NCI-H1048 (cell line): ENCODE measurements at places on chromosomes 2 and 18.

GRCh38 chr2:111919365-111919764, 21.0 kb downstream of the MERTK start:
- no peak for DNase-seq

GRCh38 chr2:98880266-98881152, 55.5 kb downstream of the CRACDL start:
- DNase-seq = no peak

GRCh38 chr2:153195342-153195741, 283.2 kb downstream of the RPRM start:
- no peak for DNase-seq

DNA sequence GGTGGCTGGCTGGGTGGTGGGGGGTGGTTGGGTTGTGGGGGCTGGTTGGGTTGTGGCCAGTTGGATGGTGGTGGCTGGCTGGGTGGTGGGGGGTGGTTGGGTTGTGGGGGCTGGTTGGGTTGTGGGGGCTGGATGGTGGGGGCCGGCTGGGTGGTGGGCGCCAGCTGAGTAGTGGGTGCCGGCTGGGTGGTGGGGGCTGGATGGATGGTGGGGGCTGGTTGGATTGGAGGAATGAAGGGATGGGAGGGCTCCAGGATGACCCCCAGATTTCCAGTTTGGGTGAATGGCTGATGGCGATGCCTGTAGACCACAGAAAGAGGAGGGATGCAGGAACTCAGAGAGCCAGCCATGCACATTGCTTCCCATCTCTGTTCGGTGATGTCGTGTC, 26.8 kb upstream of the GPR17 start:
- DNase-seq = no peak

DNA sequence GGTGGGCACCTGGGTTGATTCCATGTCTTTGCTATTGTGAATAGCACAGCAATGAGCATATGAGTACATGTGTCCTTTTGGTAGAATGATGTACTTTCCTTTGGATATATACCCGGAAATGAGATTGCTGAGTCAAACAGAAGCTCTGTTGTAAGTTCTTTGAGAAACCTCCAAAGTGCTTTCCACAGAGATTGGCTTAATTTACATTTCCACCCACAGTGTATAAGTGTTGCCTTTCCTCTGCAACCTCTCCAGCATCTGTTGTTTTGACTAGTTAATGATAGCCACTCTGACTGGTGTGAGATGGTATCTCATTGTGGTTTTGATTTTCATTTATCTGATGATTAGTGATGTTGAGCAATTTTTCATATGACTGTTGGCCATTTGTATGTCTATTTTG, 194.8 kb downstream of the ZNF804A start:
- DNase-seq = no peak

DNA sequence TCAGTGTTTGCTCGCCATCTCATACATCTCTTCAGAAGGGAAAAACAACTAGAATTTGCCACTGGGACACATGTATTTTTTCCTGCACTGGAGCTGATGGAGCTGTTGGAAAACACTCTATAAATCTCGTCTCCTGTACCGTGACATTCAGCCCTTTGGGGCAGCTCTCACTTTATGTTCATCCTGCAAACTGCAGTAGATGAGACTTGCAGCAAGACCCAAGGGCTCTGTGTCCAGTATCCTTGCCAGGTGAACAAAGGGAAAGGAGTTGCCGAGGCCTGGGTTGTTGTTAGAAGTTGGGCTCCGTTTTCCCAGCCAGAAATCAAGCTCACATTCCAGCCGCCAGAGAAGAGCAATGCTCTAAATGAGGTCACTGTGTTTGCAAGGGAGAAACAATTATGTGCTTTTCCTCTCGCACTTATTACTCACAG, 285.1 kb downstream of the SLC4A3 start:
- DNase-seq = no peak

DNA sequence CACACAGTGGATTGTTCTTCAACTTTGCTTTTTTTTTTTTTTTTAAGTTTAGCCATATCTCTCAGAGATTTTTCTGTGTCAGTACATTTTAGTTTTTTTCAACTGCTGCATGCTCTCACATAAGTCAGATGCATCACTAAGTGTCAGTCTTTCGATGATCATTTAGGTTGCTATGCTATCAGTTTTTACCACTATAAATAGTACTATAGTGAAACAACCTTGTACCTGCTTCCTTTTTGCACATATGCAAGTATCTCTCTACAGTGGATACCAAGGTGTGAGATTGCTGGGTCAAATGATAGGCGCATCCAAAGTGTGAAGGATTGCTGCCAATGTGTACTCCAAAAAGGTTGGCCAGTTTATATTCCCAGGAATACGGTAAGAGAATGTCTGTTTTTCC, 33.5 kb upstream of the MAP4K3 start:
- DNase-seq = no peak

DNA sequence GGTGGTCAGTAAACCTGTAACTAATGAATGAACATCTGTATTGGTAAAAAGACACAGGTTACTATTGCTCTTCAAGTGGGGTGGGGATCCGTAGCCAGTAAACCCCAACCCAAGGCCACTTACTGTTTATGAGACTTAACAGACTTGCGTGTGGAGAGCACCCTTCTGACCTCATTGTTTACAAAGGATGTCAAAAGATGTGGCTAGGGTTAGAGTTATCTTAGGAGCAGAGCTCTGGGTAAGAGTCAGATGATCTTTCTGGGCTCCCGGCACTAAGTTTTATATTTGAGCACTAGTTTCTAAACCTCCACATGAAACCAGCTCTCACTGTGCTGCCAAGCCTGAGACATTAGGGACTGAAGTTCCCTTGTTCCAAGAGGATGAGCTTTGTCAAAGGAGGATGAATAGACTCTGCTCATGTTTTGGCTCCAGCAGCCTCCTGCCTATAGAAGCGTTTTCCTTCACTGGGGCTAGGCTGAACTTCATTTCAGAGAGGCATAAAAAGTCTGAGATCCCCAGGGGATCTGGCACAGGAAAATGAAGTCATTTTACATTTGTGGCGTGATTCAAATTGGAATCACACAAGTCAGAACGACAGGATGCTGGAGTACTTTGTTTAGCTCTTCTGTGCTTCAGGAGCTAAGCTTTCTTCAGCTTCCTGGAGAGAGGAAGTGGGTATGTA, 403.1 kb upstream of the TRIB2 start:
- DNase-seq = no peak

GRCh38 chr18:4453567-4453873, 1.6 kb downstream of the DLGAP1 start:
- DNase-seq = no peak

- DNase-seq = no peak
Observed at GRCh38 chr2:239298116-239298804, 102.6 kb downstream of the HDAC4 start.

- no peak for DNase-seq
Observed at GRCh38 chr18:36440614-36441013, 143.1 kb downstream of the FHOD3 start.

- DNase-seq = no peak
Observed at GRCh38 chr18:10500038-10500437, 25.8 kb upstream of the NAPG start.

- no peak for DNase-seq
Observed at GRCh38 chr2:21793461-21793860, 669.7 kb downstream of the TDRD15 start.

GRCh38 chr18:42094875-42095274, 139.8 kb downstream of the PIK3C3 start:
- DNase-seq = no peak
